Activated gamma-delta T cell treated with anti-CD3 and anti-CD28 coated beads, Interleukin-2, amount 50 U/mL, for 16 hours (primary cell): ENCODE measurements at places on chromosomes 2 and 18.
A peak's percentile ranks its signal among the peaks of the same experiment; 100 is the strongest.

DNA sequence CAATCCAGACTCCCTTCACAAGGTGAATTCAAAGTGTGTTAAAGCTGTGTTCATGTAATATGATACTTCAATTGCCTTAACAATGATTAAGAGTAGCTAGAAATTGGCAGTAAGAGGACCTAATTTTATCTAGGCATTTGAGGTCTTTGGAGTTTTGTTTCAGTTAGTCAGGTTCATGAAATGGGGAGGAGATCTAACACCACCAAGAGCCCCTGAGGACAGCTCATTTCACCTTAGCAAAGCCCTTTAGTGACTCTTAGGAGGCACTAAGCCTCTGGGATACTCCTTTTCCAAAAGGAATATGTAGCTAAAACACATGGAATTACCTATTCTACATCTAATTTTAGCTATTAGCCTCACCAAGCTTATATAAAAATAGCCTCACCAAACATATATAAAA lies 716.5 kb upstream of the RAB6C start:
- no peak for DNase-seq

- DNase-seq: no peak
Observed at GRCh38 chr2:56102098-56102497, 81.7 kb upstream of the CCDC85A start.

GRCh38 chr2:146228466-146229058 lies 1616.3 kb upstream of the ACVR2A start:
- DNase-seq: no peak

DNA sequence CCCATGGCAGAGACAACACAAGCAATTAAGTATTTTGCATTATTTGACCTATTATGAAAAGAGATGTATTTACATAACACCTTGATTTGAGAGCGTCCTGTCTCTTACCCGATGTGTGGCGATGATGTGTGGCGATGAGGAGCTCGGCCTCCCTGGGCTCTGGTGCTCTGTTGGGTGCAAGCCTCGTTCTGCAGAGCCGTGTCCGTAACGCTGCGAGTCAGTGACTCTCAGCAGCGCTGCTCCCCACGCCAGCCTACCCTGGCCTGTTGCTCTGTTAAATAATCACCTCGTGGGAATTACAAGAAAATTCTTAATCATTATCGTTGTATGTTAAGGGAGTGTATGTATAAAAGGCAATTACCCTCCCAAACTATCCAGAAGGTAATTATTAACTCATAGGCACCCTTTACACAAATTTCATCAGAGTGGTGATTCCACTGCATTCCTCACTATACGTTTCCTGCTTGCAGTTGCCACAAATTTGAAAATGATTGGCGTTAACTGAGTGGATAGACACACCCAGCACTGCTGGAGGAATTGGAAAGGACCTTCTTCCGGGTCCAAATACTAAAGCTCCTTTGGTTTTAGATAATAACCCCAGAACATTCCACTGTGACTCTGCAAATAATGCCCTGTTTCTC lies 52.0 kb upstream of the NFATC1 start:
- no peak for DNase-seq

- DNase-seq: no peak
Observed at GRCh38 chr2:208415255-208415654, 8.7 kb downstream of the PTH2R start.

- no peak for DNase-seq
Observed at GRCh38 chr2:65500310-65501040, 68.1 kb upstream of the SPRED2 start.

- no peak for DNase-seq
Observed at GRCh38 chr2:69291004-69291650, 95.9 kb downstream of the GFPT1 start.

DNA sequence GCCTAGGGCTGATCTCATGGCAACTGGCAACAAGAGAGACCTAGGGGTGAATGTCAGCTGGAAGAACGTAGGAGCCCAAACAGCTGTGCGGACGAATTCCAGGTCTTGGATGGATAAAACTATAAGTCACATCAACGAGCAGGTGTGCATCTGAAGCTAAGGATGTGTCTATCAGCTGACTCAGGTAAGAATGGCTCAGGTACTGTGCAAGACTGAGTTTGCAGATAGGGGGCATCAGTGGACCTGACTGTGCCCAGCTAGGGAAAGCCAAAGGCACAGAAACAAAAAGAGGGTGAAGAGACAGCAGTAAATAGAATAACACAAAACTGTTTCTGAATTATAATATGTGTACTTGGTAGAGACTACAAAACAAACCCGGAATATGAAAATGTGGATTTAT lies 357.3 kb downstream of the ZEB2 start:
- peak; percentile 27 for DNase-seq

- no peak for DNase-seq
Observed at GRCh38 chr2:240131296-240131695, 4.8 kb downstream of the COPS9 start.

DNA sequence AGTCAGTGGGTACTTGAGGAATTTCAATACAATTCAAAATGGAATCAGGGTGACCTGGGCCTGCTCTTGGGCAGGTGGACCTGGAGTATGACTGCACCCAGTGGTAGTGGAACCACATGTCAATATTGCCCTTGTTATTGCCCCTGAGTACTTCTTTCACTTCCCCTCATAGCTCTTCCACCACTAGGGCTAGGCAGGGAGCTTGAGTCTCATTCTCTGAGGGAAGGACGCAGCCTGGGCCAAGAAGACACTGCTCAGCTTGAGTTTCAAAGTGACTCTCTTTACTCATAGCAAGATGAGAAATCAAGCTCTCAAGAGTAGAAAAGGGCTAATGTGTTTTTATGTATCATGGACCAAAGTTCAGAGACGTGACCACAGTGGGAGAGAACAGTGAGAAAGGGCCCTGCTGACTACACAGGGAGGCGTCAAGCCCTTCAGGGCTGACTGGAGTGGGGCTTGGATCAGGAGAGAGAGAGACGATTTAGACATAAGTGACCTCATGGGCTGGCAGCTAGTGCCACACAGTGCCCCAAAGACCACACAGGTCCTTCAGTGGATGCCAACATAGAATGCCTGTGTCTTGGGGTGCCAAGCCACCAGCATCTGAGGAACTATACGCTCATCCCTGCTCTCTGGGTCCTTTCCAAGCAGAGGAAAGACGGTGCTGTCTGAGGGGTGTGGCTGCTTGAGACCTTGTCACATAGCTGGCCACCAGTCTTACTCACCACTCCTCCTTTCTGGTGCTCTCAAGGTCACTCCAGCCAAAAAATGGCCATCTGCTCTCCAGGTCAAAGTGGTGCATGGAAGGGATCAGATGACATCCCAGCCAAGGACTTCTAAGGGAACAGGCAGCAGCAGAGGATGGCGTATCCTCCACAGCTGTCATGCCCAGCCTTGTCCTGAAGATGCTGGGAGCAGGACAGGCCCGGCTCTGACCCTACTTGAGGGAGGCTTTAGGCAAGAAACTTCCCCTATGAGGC lies 13.0 kb downstream of the PTMA start:
- no peak for DNase-seq

- DNase-seq: no peak
Observed at GRCh38 chr2:232293191-232293590, 85.4 kb upstream of the ALPP start.

DNA sequence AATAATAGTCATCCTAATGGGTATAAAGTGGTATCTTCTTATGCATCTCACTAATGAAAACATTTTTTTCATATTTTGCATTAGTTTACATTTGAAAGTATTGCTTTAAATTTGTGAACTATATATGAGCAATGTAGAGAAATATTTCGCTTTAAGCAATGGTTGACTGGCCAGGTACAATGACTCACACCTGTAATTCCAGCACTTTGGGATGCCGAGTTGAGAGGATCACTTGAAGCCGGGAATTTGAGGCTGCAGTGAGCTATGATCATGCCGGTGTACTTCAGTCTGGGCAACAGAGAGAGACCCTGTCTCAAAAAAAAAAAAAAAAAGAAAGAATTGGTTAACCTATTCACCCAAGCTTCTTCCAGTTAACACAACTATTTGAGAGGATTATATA lies 15.1 kb downstream of the ZCCHC2 start:
- no peak for DNase-seq

DNA sequence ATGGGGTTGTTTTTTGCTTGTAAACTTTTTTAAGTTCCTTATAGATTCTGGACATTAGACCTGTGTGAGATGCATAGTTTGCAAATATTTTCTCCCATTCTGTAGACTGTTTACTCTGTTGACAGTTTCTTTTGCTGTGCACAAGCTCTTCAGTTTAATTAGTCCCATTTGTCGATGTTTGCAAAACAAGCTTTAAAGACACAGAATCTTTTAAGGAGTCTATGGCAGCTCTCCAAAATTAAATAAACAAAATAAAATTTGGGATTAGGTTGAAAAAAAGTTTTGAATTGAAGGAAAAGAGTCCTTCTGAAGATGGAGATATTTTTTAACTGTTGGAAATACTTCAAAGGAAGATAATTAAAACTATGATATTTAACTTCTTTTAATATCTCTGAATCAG lies 88.8 kb downstream of the MAP3K20 start:
- DNase-seq: no peak

DNA sequence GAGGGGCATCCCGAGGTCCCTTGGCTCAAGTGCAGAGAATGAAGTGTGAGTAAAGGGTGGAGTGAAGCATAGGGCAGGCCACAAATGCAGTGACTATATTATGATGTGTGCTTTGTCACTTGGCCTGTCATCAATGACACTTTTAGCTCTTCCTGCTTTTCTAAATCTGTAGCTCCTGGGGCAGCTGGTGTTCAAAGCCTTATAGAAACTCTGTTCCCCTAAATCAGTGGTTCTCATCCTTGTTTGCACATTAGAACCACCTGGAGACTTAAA lies 135.6 kb upstream of the LGALSL start:
- no peak for DNase-seq

- no peak for DNase-seq
Observed at GRCh38 chr2:28463893-28464292, 32.0 kb upstream of the PLB1 start.

DNA sequence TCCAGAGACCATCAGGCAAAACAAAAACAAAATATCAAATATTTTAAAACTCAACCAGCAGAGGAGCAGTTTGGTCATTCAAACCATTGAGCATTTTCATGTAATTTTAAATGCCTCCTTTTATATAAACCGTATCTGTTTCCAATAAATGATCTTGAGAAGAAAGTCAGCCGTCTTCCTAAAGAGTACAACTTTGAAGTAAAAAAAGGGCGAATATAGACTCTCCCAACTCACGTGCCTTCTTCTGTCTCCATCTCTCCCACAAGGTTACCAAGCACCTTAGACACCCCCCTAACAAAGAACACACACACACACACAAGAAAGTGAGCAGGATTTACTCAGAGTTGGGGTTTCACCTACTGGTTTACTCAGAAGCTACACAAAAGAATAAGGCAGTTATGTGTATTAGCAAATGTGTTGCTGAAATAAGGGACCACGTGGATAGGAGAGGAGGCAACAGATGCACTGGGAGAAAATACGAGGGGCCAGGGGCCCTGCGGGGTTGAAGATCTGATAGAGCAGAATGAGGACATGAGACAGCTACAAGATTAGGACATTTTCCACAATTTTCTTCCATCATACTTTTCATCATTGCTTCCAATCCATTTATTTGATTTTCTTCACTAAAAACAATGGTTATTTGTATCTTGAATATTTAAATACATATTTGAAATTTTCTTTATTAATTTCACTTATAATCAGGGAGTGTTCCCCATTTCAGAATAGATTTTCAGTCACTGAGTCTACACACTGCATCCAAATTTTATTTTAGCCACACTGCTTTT lies 45.0 kb downstream of the EVA1A start:
- DNase-seq: no peak

DNA sequence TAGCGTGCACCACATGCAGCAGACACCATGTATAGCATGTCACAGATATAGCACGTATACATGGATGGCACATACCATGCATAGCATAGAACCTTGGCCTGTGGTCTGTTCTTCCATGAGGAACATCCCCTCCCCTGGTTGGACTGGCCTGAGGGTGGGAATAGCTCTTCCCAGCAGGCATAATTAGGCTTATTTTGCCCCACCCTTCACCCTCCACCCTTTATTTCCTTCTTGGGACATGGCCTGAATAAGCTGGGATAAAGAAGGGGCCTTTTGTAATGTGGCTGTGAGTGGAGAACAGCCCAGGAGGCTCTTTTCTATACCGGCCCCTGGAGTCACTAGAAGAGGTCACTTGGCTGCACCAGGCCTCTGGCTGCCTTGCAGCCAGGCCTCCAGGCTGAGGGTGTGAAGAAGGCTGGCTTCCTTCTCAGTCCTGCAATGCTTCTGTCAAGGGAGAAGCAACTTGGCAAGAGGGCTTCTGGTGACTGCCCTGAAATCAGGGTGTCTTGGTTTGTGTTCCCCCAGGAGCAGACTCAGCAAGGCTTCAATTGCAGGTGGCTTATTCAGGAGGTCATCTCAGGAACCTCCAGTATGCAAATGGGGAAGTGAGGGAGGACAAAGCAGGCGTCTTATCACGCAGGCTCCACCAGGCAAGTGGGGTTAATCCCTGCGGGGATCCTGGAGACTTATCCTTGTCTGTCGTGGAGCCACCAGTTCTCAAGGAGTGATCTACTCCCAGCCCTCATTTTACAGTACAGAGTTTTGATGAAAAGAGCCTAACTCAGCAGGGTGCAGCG lies 68.2 kb downstream of the HS6ST1 start:
- no peak for DNase-seq

DNA sequence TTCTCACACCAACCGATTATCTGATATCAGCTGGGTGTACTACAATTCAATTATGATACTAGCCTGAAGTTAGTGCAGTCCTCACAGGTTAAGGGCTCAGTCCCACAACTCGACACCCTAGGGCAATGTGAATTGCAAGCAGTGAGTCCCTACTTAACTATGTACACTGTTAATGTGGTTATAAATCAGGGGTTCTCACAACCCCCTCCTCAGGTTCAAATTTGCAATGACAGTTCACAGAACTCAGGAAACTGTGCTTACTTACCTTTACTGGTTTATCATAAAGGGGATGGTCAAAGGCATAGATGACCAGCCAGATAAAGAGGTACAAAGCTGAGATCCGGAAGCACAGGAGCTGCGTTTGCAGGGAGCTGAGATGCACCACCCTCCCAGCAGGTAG lies 1379.1 kb upstream of the CDH2 start:
- DNase-seq: no peak

- no peak for DNase-seq
Observed at GRCh38 chr18:47901624-47902362, 28.7 kb downstream of the SMAD2 start.

DNA sequence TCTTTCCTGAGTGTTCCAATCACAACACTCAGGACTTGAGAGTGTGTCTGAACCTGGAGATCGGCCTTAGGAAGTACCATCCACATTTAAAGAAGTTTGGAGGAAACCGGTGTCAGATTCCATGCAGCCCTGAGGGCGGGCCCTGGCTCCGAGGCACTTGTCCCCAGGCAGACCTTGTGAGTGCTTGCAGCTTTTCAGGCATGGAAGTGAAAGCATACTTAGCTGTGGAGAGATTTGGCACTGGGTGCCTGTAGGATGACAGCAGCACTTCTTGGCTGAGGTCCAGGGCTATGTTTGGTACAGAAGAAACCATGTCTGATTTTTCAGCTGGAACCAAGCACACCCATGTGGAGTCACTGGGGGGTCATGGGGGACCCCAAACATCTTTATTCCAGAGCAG lies 230.8 kb downstream of the SEPTIN10 start:
- DNase-seq: no peak

GRCh38 chr2:102303589-102303988 lies 7.8 kb upstream of the IL1RL1 start:
- DNase-seq: no peak
